Stimulated activated CD4-positive, alpha-beta T cell treated with anti-CD3 and anti-CD28 coated beads, TNF-alpha, amount 100 ng/mL, for 48 hours (primary cell): ENCODE measurements at places on chromosomes 4 and X.

DNA sequence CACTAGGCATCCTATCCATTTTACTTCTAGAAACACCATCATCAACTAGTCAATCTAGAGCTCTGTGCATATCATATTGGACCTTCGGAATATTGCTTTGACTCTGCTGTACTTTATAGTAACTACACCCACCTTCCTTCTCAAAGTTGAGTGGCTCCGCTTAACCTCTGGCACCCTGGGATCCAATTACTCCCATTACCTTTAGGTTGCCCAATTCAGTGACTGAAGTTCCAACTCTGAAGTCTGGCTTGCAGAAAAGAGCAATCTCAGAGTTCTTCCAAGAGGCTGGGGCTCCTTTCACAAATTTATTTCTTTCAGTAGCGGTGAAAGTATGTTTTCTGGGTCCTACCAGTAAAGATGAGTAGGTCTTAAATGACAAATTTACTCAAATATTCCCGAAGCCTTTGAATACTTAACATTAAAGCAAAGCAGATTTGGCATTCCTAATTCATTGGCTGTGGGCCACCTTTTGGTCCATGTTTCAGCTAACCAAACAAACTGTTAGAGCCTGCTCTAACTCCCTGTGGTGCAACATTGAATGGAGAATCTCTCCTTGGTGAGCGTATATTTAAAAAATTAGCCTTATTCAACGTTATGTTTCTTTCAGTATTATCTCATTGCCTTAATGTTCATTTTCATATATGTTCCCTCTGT is 1215.8 kb downstream of the RAPGEF2 start:
- DNase-seq = no peak

GRCh38 chr4:71230271-71231128 is 108.3 kb upstream of the SLC4A4 start:
- DNase-seq = no peak

DNA sequence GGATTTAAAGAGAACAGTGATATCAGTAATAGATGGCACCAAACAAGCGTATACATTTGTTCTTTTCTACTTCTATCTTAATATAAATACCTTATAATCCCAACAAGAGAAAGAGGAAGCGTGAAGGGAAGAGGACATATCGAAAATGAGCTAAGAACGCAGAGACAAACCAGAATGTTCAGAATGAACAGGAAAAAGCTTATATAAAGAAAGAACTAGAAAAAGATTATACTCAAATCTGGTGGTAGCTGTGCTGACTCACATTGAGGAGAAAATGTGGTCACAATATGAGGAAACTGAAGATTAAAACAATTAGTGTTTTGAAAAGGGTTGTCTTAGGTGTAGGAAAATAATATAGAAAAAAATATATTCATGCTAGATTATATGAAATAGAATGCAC is 2.0 kb upstream of the GPR34 start:
- DNase-seq = no peak

DNA sequence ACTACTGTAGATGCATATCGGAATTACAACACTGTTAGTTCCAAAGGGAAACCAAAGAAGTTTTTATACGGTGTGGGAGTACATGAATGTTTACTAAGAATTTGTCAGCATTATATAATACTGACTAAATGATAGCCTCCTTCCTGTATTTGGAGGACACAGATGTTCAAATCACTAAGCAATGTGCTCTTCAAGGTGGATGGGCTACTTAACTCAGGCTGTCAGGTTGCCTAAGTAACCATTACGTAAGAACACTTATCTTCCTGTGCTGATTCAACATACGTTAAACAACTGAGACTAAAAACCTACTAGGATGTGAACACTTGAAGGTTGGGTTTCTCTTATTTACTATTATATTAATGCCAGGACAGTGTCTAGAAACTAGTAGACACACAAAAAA is 81.9 kb upstream of the HPGD start:
- no peak for DNase-seq

GRCh38 chrX:101369687-101370086 is 16.3 kb downstream of the BTK start:
- DNase-seq = no peak

- DNase-seq = no peak
Observed at GRCh38 chr4:40308528-40309122, 26.5 kb upstream of the CHRNA9 start.

- no peak for DNase-seq
Observed at GRCh38 chr4:88531549-88531948, 8.0 kb upstream of the PYURF start.

- DNase-seq = no peak
Observed at GRCh38 chrX:9438933-9439494, 25.8 kb upstream of the TBL1X start.

DNA sequence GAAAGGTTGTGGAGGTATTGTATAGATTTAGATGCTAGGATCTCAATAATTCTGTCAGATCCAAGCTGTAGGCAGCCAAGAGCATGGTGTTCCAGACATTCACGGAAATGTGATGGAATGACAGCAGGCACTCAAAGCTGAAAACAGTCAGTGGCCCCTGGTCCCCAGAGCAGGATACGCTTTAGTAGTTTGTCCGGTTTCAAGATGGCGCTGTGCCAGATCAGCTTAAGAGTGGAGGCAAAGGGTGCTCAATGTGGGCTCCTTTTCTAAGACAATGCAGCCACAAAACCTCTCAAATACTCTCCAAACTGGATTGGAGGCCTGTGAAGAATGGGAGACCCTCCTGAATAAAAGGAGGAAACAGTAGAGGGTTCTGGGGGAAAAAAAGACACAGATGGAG is 291.2 kb upstream of the HS3ST1 start:
- DNase-seq = no peak
